ENCODE measurements at places on chromosomes 3 and 15.

DNA sequence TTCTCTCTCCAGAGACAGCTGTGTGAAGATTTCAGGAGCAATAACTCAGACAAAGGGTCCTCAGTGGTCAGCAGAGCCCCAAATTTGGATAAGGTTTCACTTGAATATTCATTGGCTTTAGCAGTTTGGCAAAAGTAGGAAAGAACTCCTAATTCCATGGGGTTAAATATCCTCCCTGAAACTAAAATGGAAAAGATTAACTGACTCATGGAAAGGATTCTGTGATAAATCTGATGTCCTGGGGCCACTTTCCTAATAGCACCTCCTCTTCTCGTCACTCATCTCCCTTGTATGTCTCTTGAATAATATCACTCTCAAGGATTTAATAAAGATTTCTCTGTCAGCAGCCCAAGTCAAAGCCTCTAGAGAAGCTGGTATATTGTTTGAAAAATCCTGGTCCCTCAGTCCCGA, 33.3 kb upstream of the TBC1D23 start:
- DNase-seq: no peak

- DNase-seq: no peak
Measured at GRCh38 chr3:54745843-54746242, 182.0 kb downstream of the LRTM1 start.

DNA sequence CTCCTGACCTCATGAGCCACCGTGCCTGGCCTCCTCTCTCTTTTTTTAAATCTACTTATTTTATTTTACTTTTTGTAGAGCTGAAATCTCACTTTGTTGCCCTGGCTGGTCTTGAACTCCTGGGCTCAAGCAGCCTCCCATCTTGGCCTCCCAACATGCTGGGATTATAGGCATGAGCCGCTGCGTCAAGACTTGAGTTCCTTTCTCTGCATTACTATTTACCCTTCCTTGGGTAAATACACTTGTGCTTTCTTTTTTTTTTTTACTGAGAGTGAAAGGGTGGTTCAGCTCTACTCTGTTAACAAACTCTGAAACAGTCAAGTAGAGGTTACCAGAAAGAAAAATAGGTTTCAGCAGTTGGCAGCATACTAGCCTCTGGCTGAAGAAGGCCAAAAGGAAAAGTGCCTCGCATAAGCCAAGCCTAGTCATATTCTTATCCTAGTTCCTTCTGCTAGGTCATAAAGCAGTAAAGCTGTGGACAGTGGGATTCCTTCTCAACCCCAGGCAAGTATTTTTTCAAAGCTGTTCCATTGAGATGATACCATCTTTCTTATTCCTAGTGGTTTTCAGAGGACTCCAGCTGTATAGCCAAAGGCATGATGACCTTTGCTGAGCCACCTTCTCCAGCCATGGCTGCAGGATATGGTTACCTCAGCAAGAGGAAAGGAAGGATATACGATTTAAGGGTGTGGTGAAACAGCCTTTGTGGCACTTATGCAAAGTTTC, 135.1 kb downstream of the RBPMS2 start:
- DNase-seq: no peak

- no peak for DNase-seq
Measured at GRCh38 chr3:196774848-196775422, 35.3 kb downstream of the PAK2 start.

- no peak for DNase-seq
Measured at GRCh38 chr3:140167600-140168281, 232.8 kb downstream of the CLSTN2 start.

- no peak for DNase-seq
Measured at GRCh38 chr3:123936400-123936799, 24.6 kb downstream of the CCDC14 start.

DNA sequence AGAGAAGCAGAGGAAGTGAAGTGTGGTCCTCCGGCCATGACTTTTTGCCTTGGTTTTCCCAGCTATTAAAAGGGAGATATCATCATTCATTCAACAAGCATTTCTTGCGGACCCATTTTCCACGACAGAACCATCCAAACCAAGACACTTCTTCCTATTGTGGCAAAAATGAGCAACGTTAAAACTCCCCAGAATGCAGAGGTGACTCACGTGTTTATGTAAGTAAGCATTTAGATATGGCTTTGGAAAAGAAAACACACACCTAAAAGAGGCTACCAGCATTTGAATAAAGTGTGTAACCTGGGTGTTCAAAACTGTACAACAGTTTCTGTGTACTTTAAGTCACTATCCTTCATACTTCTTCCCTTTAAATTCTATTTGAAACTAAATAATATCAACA, 181.3 kb downstream of the RORA start:
- no peak for DNase-seq

DNA sequence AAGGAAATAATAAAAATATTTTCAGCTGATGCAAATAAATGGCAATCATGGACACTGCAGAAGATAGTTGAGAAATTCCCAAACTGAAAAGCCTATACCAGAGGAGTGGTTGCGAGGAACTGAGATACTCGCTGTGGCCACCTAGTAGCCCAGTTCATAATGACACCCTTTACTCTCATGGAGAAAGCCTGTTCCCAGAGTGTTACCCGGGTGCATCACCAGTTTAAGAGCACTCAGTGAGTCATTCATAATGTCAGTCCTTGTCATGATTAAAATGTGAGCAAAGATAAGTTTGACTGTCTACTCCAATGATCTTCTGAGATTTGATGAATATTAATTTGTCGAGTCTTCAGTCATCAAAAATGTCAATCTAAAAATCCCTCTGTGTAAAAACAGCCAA, 138.4 kb upstream of the LRRC3B start:
- DNase-seq: no peak

DNA sequence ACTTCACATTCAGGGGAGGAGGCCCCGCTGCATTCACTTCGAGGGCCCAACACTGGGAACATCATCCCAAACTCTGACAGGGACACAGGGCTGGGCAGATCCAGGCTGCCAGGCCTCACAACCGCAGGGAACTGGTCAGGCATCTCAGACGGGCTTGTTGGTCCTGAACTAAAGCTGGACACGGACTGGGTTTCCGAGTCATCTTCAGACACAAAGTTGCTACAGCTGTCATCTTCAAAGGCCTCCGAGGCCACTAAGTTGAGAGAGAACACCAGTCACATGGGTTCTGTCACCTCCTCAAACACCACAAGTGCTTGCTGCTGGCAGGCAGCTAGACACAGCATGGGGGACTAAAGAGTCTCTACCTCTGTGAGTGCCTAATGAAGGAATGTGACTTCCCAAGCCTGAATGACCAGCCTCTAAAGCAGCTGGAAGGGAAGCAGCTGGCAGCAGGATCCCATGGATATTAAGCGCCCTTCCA, 50.9 kb downstream of the CAPN7 start:
- no peak for DNase-seq

DNA sequence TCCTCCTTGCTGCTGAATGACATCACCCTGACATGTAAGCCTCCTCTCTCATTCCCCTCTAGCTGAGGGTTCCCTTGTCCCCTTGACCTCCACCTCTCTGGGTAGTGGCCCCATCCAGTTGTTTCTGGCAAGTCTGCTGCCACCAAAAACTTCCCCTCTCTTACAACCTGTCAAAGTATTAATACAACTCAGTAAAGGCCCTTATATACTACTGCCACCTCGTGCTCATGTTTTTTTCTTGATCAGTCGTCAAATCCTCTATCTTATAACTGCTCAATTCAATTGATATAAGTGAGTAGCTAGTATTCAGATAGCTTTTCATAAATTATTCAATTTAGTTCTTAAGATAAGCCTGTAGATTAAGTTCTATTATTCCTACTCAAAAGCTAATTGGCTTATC, 249.6 kb downstream of the MBNL1 start:
- DNase-seq: no peak

DNA sequence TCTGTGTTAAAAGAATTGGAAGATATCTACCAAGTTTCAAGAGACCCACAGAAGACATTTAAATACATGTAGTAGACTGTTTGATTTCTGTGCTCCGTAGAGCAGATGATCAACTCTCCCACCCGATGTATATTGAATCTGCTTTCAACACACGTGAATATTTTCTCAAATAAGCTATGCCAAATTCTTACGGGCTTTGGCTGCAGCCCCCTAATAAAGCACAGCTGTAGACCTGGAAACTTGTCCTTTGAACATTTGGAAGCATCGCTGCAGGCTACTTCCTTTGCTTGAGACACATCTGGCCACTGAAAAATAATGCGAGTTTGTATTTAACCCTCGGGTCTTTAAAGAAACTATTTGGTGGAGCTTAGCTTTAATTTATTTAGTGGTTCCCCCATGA, 98.3 kb upstream of the SELENOK start:
- DNase-seq: no peak

DNA sequence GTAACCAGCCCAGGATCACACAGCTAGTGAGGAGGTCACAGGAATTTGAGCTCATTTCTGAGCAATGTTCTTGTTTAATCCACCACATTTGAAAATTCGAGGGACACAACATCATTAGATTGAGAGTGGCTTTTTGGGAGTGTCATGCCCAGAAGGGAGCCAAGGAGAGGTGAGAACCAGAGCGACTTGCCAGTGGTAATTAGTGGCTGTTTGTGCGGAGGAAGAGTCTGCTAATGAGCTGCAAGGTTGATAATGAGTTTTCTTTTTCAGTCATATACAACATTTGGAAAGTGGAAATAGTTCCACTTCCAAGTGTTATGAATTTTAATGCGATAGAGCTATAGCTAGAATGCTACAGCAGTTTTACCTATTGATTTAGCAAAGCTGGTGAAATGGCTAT, 19.7 kb downstream of the GABRA5 start:
- no peak for DNase-seq

- no peak for DNase-seq
Measured at GRCh38 chr3:105608623-105609022, 241.9 kb downstream of the ALCAM start.

- DNase-seq: no peak
Measured at GRCh38 chr3:145133281-145133680, 1027.7 kb downstream of the PLOD2 start.

DNA sequence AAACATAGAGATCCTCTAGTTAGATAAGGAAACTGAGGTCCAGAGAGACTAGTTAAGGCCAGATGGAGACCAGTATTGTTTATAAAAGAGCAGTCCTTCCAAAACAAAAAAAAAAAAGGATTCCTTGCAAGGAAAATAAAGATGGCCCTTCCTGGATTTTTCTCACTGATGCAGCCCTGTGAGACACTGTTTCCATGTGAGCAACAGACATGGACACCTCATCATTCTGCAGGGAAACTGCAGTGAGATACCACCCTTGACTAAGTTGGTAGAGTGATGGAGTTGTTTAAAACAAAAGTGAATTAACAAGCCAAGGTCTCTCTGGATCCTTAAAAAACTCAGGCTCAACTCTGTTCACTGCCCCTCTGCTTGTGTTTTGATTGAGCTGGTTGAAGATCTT, 65.6 kb upstream of the MYZAP start:
- no peak for DNase-seq

DNA sequence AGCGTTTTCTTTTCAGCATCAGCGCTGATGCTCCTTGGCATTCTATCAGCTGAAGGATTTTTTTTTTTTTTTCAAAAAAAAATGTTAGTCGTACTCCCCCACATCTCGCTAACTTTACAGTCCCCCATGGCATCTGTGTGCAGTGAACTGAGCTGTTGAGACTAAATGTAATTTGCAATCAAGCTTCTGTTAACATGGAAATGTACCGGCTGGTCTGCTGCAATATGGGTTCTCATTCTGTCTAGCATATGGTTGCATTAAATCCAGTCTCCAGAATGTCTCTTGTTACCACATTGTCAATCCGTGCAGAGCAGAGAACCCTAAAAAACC, 32.2 kb upstream of the TPRG1 start:
- DNase-seq: no peak

DNA sequence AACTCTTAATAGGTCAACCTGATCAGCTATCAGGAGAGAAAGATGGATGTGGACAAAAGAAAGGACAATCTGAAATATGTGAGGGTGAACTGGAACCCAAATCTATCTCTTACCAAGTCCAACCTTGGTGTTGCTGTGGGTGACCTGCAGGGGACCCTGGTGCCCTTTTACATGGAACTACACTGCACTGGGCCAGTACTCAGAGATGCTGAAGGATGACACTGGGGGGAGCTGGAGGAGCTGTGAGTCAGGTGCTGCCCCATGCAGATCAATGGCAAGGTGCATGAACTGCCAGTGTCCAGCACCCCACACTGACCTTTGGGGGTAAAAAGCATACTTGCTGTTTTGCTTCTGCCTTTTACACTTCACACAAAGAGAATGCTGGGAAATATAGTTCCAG, 55.6 kb upstream of the TBC1D5 start:
- no peak for DNase-seq

DNA sequence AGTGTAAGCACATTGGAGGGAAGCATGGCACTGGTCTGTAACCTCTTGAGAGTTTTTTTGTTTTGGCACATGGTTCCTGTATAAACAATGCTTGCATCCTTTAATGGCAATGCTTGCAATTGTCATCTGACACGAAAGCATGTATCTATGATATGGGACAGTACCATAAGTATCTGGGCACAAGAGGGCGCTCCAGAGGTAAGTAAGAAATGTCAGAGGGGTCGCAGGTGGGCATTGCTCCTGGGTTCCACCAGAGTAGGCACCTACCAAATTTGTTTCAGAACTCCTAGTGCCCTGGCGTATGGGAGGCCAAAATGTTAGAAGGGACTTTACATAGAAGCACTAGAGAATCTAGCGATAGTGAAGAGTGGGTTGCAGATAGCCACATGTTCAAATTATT, 58.7 kb upstream of the BCHE start:
- no peak for DNase-seq
